ENCODE measurements at places on chromosomes 1 and 21.

- DNase-seq: no peak
These were observed 1.4 kb downstream of the TENT5B start for GRCh38 chr1:27011058-27011764.

- DNase-seq: peak; percentile 94
These were observed 48.7 kb upstream of the TNR start for GRCh38 chr1:175792136-175792535.

DNA sequence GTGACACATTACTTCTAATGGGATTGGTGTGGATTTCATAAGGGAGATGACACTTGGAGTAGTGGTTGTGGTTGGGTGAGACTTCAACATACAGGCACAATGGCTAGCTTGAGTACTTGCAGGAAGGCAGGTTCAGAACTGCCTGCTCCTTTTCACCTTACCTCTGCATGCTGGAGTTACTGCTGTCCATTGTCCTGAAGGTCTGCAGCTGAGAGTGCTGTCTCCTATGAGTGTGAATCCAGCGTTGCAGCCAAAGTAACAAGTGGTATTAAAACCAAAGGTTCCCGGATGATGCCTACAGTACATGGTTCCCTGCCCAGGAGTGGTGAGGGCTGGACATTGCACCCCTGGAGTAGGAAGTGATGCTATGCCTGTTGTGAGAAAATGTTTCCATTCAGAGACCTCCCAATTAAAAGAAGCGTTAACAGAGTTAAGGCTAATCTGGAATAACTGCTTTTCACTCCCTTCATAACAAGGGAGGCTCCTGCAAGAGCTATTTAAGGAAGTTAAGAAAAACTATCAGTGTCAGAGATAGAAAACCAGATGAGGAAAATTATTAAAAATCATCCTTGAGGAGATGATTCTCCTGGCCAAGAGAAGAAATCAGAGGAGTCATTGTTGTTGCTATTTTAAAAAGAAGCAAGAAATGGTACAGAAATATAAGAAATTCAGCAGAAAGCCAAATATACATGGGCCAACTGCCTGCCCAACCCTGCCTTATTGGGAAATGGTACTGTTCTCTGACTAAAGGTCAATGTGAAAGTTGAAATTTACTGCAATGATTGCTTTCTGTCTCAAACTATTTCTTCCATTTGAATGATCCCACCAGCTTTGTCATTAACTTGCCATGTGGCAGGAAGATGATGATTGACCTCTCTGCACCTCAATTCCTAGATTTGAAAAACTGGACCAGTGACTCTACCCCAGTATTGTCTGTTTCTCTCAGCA is 9.8 kb upstream of the F5 start:
- no peak for DNase-seq

DNA sequence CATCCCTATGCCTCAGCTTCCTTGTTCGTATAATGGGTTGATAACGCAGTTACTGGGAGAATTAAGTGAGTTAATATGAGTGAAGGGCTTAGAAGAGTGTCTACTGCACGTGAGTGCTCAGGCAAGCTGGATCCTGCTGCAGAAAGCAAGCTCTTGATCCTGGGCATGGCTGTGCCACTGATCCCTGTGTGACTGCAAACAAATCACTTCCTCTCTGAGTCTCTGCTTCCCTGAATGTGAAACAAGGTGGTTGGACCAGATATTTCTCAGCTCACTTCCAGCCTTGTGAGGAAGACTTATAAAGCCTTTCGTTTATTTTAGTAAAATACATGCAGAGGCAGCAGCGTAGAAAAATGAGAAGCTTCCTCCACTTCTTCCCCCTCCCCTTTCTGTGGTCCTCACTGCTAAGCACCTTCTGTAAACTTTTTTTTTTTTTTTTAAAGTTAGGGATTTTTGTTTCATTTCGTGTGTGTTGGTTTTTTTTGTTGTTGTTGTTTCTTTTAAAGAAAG is 13.8 kb downstream of the PSEN2 start:
- DNase-seq: no peak

- DNase-seq: no peak
These were observed 2.5 kb upstream of the KRTAP19-7 start for GRCh38 chr21:30563630-30564029.

DNA sequence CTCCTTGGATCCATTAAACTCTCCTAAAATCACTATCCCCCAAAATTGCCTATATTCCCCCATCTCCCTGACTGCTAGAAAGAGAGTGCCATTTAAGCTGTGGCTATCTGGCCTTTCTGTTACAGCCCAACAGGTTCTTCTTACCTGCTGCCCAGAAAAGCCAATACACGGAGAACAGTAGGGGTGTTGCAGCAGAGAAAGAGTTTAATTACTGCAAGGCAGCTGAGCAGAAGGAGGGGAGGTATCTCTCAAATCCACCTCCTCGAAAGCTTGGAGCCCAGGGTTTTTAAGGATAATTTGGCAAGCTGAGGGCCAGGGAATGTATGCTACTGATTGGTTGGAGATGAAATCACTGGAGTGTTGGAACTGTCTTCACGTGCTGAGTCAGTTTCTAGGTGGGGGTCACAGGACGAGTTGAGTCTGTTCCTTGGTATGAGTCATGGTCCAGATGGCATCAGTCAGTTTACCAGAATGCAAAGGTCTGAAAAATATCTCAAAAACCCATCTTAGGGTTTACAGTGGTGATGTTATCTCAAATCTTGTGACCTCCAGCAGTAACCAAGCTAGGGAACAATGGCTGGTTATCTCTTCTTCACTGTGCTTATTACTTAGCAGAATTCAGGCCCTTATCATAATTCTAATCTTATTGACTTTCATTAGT is 89.8 kb downstream of the SMYD3 start:
- no peak for DNase-seq

DNA sequence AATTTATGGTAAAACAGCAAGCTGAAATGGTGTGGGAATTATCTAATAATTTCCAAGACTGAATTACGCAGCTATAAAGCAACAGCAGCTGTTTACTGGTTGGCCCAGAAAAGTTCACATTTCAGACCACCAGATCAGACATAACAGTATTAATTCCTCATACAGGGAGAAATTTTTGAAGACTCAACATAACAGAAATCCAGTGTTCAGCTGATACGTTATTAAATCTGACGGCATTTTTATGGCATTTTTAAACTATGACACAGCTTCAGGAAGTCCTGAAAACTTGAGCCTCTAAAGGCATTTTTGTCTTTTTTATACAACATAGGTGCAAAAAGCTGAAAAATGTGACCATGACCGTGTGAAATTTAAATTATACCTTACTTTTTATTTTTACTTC is 91.2 kb downstream of the APP start:
- no peak for DNase-seq

DNA sequence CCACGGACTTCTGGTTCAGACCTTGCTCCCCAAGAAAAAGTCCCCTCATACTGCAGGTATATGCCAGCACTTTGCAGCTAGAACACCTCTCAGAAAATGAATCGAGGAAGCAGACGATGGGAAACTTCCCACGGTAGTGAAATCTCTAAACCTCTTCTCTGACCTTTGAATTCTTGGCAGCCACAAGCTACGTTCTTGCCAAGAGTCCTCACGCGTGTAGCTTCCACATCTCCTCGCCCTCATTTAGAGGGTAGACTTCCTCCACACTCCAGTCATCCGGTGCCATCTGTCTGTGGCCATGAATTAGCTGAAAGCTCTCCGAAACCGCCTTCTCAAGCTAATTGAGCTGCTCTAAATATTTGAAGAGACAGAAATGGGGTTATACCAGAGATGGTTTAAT is 127.8 kb downstream of the RGS7 start:
- peak; percentile 60 for DNase-seq

DNA sequence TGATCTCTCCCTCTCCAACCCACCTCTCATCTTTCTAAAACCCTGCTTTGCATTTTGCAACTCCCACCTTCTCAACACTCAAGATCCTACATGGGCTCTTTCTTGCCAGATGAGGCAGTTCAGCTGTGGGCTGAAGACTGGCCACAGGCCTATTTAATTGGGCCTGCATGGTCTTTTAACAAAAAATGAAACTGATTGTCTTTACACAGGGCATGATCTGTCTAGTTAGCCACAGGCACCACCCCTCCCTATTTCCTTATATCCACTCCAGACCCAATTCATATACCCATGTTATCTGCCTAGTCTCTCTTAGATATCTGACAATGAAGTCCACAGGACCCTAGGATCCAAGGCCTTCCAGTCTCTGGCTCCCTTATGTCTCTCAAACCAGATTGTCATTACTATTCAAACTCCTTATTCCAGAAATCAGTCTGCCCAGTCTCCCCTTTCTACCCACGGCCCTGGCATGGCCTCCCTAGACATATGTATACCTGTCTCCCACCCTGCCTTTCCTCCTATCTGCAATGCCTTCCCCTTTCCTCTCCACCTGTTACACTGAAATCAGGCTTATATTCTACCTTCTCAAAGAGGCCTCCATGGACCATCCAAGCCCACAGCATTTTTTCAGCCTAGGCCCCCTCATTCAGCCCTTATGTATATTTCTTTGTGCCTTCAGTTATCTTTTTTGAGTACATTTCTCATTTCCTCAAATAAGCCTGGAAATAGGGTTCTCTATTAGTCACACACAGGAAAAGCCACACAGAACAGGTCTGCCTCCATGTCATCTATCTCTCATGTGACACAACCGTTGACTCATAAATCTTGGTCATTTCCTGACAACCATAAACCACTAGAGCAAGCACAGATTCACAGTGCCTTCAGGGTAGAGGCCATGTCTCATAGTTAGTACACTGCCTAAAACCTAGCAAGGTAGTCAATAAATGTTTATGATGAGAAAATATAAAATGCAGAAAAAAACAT is 39.0 kb downstream of the LPAR3 start:
- DNase-seq: no peak

- no peak for DNase-seq
These were observed 94.4 kb downstream of the DNM3 start for GRCh38 chr1:171935664-171936063.

DNA sequence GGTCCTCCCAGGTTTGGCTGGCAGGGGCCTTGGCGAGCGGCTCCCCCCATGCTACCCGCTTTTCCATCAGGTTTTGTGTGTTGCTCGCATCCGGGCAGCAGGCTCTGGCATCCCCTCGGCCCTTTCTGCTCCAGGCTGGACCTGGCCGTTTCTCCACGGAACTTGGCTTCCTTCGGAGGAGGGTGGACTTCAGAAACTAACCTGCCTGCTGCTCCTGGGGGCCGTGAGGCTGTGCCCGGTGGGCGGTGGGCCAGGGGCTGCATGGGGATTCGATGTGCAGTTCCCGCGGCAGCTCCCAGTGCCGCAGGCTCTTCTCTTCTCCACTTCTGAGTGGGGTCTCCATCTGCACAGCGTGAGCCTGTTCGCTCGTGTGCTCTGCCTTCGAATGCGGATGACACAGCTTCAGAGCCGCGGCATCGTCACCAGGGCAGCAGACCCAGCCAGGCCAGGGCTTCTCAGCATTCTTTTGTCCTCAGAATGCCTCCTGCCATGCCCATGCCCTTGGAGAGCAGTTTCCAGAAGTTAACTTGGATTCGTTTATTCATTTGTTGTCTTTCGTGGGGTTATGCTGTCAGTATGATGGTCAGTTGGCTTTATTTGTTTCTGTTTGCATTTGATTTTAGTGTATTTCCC is 36.4 kb downstream of the PRKCZ start:
- DNase-seq: no peak

GRCh38 chr1:33099290-33100118 is 18.6 kb downstream of the AZIN2 start:
- no peak for DNase-seq

DNA sequence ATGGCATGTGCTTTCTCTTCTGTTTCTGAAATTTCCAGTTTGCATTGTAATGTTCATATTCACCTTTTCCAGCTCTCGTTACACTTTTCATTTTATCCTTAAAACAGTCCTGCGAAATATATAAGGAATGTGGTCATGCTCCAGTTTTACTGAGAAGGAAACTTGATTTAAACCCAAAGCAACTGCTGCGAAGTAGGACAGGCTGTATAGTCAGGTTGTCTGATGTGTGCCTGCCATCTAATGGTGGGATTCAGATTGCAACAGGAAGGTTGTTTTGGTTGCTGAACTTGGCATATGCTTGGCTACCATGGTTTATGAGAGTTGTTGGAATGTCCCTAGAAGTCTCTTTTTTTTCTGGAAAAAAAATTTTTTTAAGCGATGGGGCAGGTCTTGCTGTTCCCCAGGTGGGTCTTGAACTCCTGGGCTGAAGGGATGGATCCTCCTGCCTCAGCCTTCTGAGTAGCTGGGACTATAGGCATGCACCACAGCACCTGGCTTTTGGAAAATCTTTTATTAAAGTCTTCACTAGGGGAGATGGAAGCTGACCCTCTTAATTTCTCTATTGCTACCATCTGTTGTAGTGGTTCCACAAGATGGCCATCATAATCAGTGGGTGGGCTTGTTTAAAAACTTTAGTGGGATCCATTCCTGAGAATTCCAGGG is 86.9 kb downstream of the UCK2 start:
- peak; percentile 49 for DNase-seq

- DNase-seq: no peak
These were observed 119.0 kb upstream of the NFIA start for GRCh38 chr1:60963167-60963940.

- DNase-seq: peak; percentile 79
These were observed 926 bp upstream of the ATP1B1 start for GRCh38 chr1:169105434-169106094.

- DNase-seq: no peak
These were observed 231.8 kb upstream of the GREM2 start for GRCh38 chr1:240843798-240844197.

DNA sequence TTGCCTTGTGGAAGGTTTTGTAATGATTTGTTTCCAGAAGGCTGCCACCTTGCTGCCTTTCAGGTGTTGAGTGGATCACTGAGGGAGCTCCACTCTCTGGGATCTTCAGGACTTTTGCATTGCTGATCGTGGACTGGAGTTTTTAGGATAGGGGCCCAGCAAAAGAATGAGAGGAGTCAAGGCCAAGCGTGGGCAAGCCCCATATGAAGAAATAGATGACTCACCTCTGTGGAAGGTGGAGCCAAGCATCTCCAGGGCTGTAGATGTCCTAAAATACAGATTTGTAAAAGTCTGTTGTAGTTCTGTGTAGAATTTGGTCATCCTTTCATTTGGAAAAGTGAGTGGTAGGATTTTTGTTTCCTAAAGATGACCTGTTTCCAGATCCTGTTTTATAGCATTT is 67.0 kb downstream of the ST3GAL3 start:
- DNase-seq: no peak

GRCh38 chr1:108815566-108815965 is 41.3 kb downstream of the AKNAD1 start:
- DNase-seq: no peak

GRCh38 chr1:39955547-39956539 is 898 bp downstream of the MFSD2A start:
- DNase-seq: peak; percentile 97

GRCh38 chr1:198176179-198176578 is 19.4 kb downstream of the NEK7 start:
- no peak for DNase-seq

GRCh38 chr1:4218619-4219018 is 318.5 kb upstream of the C1orf174 start:
- no peak for DNase-seq

GRCh38 chr1:221263831-221264767 is 384.9 kb downstream of the HLX start:
- DNase-seq: peak; percentile 84

DNA sequence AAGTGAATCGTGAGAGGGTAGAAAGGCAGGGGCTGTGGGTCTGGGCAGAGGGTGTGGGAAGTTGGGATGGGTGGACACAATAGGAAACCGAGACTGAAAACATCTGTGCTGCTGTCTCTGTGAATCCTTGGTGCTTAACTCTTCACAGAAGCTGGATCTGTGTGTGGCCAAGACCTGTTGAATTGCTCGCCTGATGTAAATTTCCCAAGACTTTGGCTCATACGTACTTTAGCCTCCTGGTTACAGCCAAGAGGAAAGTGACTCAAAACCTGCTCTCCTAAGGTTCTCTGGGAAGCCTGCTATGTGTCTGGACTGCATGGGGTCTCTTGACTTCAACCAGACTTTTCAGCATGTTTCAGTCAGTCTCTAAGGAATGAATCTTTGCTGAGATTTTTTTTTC is 270.3 kb downstream of the RWDD3 start:
- no peak for DNase-seq

GRCh38 chr1:163035446-163036249 is 33.5 kb upstream of the RGS4 start:
- peak; percentile 16 for DNase-seq

Measured in NCI-H1092 (cell line).